ENCODE measurements at places on chromosomes 7 and 10.
A peak's percentile ranks its signal among the peaks of the same experiment; 100 is the strongest.

DNA sequence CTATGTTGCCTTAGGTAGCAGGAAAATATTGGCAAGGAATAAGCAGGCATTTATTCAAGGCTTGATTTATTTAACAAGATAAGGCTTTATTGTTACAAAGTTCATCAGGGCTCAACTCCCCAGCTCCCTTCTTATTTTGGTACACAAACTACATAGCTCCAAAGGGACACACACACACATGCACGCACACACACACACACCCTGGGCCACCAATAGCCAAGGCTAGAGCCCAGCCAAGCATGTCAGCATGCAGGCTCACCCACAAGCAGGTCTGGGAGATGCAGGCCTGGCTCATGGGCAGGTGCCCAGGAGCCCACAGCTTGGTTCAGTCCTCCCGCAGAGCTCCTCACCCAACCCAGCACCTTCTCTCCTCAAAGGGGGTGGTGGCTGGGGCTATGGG, 23.4 kb downstream of the LEP start:
- no peak for DNase-seq

DNA sequence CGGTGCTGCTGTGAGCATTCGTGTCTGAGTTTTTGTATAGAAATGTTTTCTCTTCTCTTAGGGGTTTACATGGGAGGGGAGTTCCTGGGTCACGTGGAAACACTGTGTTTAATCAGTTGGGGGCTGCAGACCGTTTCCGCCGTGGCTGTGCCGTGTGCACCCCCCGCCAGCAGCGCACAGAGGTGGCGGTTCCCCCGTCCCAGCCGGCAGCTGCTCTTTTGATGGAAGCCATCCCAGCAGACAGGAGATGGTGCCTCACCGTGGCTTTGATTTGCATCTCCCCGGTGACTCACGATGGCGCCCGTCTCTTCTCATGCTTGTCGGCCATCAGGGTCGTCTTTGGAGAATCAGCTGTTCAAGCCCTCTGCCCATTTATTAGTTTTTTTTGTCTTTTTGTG, 34.9 kb upstream of the FOXL3 start:
- no peak for DNase-seq

DNA sequence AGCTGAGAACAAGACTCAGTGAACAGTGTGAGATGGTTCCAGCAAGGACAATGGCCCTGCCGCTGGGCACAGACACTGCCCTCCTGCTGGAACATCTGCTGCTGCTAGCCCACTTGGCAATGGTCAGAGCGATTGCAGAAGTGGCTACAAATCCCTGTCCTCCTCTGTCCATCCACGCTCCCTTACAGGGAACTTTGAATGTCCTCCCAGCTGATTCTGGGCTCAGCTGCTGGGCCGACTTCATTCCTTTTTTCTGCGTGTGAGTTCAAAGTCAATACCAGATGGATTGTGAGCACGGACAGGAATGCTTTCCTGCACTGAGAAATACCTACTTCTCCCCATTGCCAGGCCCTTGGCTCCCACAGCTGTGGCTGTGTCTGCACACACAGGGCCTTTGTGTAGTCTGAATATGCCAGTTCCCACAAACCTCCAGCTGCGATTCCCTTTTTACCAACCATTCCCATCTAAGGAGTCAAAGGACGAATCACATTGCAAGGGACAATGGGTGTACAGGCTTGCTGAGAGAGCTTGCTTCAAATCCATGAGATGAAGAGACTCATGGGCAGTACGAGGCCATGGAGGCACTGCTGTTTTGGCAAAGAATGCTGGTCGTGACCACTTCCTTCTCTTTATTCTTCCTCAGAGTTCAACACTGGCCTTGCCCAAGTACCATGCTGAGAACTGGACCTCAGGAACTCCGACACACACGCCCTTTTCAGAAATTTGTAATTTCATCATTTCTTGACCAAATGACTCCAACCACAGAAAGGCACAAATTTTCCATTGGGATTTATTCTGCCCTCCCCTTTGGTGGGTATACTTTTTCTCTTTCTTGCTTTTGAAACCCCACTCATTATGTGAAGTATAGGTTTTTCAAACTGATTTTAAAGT, 44.2 kb downstream of the BPGM start:
- DNase-seq = no peak

DNA sequence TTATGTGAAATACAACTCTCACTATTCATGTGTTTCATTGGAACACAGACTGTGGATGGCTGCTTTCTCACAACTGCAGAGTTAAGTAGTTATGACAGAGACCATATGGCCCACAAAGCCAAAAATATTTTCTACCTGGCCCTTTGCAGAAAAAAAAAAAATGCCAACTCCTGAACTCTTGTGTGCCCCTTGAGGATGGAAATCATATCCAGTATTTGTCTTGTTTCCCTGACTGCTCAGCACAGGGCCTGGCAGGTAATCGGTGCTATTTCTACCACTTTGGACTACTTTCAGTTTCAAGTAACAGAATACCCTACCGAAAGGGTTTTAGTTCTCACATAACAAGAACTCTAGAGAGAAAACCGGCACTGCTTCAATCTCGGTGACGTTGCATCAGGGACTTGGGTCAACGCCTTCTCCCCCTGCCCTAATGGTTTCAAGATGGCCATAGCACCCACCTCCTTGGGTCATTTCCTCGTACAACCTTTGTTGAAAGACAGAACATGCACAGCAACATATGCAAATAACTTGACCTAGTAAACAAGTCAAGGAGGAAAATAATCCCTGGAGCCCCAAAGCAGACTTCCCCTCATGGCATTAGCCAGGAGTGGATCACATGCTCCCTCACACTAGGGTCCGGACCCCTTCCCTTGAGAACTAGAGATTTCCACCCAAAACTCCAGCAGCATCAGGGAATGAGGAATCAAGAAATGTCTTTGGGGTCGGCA, 11.8 kb upstream of the GPNMB start:
- DNase-seq = no peak

GRCh38 chr10:54470324-54470631, 330.8 kb downstream of the PCDH15 start:
- DNase-seq = no peak

DNA sequence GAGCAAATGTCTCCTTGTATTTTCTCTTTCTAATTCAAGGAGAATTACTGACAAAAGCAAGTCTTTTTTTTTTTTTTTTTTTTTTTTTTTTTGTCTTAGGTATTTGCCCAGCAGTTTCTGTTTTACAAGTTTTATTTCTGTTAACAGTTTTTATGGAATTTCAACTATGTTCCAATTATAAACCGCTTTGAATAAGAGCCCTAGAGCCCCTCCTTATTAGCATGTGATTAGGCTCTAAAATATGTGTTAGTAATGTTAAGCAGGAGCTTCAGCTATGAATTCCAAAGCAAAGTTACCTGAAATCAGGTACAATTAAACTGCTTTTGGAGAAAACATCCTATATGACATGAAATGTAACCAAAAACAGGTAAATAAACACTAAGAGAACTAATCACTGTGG, 997.0 kb upstream of the POT1 start:
- DNase-seq = no peak

- peak; percentile 78 for DNase-seq
Measured at GRCh38 chr10:34280599-34281374, 534.3 kb downstream of the PARD3 start.

DNA sequence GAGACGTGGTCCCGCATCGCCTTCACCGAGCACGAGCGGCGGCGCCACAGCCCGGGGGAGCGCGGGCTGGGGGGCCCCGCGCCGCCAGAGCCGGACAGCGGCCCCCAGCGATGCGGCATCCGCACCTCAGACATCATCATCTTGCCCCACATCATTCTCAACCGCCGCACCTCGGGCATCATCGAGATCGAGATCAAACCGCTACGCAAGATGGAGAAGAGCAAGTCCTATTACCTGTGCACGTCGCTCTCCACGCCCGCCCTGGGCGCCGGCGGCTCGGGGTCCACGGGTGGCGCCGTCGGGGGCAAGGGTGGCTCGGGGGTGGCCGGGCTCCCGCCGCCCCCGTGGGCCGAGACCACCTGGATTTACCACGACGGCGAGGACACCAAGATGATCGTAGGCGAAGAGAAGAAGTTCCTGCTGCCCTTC, 737 bp downstream of the CNNM2 start:
- DNase-seq = no peak

GRCh38 chr10:34231441-34232180, 583.5 kb downstream of the PARD3 start:
- no peak for DNase-seq

- no peak for DNase-seq
Measured at GRCh38 chr7:136016649-136017395, 39.7 kb upstream of the MTPN start.

DNA sequence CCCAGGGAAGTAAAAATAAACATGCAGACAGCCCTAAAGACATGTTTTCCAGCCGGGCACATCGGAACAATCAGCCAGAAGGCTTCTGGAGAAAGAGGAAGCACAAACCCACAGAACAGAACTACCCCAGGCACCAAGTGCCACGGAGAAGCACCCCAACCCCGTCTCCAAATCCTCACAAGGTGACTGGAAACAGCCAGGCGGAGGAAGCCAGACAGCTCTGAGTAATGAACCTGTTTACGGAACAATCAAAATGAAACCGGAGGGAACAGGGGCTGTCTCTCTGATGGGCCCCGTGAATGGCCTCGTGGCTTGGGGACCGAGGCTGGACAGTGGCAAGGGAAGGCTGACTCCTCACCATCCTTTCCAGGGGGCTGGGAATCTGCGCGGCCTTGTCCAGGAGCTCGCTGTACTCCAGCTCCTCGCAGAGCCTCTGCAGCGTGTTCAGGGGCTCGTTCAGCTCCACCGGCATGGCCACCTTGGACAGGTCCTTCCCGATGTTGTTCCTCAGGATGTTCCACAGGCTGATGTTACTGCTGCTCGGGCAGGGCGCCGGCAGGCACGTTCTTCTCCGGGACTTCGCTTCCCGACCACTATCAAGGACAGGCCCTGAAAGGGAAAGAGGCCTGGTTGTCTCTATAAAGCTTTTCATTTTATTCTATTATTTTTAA, 77.0 kb upstream of the GSDME start:
- DNase-seq = no peak

- peak; percentile 64 for DNase-seq
Measured at GRCh38 chr10:77626266-77626935, 11.2 kb downstream of the KCNMA1 start.

DNA sequence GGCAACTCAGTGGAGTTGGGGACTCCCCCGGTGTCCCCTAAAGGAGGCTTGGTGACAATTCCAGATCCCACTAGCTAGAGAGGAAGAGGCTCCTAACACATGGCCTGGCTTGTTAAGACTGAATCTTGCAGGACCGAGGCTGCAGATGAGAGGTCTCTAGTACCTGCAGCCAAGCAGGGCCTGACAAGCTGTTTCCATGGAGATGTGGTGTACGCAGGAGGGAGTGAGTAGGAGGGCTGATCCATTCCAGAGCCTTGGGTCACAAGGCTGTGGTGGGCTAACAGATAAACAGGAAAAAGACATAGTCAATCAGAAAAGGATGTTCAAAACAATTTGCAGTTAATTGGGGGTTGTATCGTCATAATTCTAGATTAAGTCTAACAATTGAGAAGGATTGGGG, 77.3 kb upstream of the MKLN1 start:
- no peak for DNase-seq

DNA sequence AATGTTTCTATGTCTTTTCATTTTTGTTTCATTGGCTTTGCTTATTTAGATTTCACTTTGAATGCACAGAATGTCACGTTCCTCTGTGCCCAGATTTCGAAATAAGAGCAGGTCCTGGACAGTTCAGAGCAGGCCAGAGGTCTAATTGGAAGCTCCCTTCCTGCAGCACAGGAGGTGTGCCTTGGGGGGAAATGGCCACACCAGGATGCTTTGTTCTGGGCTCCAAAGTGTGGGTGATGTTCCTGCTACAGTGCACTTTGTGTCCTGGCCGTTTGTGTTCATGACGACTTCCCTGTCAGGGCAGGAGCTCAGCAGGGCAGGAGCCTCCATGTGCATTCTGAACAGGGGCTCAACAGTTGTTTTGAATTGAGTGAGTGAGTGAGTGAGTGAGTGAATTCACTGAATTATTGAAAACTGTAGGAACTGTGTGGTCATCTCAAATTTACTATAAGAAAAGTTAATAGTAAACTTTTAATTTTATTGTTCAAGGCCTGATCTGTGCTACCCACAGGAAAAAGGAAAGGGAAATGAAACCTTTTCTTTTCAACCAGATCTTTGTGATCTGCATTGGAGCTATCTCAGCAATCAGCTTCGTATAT, 109.5 kb upstream of the GJD4 start:
- no peak for DNase-seq
